ENCODE measurements at places on chromosomes 1 and 21.
A peak's percentile ranks its signal among the peaks of the same experiment; 100 is the strongest.

DNA sequence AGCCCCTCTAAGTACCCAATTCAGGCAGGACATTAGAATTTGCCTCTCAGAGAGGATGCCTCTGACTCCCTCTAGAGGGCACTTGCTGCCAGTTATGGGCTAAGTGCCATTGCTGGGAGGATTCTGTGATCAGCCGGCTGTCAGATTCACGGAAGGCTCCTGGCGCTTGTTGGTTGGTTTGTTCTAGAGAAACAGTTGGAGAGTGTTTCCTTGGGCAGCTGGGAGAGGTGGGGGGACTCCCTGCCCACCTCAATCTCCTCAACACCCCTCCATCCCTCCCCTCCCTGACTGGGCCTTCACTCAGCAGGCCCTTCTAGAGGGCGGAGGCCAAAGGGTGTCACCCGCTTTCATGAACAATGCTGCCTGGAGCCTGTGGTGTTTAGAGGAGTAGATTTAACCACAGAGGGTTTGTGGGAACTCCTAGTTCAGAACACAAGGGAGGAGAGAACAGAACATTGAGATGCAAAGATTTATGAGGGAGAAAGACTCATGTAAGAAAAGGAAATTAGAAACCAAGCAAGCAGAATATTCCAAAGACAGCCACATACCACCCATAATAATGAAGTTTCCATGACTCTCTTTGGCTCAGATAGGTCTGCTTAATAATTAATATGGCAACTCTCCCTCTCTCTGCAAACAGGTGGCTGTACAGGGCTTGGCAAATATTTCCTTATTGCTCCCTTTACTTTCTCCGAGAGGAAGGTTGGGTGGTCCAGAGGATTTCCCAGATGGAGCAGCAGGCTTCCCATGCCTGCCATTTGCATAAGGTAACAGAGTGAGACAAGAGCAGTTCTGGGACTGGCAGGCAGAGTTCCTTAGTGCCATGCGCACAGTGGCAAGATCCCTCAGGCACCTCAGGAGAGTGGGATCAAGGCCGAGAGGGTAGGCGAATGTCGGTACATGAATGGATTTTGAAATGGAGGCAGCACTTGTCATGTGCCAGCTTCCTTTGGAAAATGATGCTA lies 30.0 kb upstream of the ACP6 start:
- peak; percentile 71 for DNase-seq

GRCh38 chr1:66357478-66358197 lies 176.3 kb upstream of the SGIP1 start:
- DNase-seq, result peak; percentile 51

DNA sequence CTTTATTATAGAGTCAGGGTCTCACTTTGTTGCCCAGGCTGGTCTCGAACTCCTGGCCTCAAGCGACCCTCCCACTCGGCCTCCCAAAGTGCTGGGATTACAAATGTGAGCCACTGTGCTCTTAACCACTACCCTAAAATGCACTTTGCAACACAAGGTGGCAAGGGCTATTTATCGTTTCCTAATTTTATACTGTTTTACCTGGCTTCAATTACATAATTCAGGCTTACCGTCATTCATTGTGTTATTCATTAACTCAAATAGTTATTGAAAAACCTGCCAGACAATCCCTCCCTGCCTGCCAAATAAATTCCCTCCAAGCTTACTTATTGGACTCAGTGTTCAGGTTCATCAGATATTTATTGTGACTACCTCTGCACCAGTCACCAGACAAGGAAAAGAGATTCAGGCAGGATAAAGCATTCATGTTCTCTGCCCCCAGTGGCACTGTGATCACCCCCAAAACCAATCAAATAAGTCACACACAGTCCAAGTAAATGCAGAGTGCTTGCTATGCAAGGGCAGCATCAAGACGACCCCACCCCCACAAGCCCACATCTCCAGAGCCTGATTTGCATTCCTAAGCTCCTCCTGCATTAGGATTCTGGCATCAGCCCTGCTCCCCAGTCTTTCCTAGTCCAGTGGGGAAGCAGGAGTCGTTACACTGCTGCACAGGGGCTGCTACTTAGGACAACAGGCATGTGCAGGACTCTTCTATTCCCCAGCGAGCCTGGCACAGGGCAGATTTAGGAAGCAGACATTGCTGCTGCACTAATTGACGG lies 8.1 kb downstream of the PAQR7 start:
- DNase-seq, result no peak

DNA sequence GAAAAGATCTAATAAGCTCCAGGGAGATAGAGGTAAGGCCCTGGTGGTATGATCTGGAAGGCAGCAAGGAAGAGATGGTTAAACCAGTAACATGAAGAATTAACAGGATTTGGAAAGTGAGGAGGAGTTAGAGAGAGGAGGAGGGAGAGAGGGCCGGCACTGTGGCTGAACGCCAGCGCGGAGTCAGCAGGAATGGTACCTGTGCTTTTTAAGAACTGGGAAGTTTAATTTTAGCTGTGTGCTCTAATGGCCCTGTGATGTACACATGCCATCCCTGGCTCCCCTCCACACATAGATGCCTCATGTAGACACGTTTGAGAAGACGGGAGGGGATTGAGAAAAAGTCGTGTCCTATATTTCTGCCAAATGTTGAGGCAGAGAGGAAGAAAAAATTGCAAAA lies 13.8 kb upstream of the AVPR1B start:
- no peak for DNase-seq

DNA sequence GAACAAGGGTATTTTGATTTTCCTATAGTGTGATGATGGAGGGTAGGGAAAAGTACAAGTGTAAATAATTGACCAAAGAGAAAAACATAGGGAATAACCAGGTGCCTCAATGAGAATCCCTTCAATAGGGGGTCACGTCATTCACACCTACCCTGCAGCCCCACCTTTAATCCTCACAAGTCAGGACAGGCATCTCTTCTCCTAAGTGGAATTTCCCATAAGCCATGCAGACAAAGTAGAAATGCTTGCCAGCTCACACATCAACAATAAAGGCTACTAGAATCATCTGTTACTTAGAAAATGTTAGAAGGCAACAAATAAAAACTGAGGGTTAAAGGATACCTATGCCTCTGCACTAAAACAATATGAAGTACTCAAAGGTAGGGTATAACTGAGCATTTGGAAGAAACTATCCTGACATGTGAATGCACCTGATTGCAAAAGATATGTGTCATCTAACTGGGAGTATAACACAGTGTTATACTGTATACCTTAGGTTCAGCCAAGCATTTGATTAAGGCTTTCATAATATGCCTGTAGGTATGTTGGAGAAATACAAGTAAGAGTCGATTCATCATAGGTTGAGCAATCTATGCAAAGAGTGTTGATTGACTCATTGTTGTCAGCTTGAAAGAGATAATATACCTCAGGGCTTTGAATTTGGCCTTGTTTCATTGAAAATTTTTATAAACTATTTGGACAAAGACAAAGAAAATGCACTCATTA lies 32.4 kb upstream of the ATP1A1 start:
- DNase-seq, result no peak

DNA sequence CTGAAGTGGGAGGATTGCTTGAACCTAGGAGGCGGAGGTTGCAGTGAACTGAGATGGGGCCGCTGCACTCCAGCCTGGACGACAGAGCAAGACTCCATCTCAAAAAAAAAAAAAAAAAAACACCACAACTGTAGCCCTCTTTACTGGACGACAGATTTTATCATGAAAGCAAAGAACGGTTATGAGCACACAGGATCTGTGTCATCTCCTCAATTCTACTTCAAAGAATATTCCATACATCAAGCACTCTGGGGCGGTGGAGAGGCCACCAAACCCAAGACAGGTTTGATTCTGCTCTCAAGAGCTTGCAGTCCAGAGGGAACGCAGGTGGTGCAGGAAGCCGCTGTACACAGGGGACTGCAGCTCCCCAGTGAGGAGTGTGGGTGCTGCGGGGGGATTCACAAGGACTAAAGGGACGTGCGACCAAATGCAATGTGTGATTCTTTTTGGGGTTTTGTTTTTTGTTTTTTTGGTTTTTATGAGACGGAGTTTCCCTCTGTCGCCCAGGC lies 110.1 kb downstream of the SPSB1 start:
- DNase-seq, result no peak

DNA sequence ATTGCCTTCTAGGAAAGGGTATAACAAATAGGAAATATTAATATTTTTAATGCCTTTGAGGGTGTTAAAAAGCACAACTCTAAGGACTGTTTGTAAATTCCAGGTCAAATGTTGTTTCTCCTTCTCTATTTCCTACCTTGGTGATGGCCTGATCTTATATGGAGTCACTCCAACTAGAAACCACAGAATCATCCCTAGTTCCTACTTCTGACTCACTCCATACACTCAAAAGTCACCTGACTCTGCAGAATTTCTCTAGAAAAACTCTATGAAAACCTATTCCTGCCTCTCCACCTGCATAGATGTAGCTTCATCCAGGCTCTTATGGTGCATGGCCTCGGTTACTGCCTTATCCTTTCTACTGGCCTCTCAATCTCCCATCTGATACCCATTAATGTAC lies 14.5 kb downstream of the RGS4 start:
- no peak for DNase-seq

DNA sequence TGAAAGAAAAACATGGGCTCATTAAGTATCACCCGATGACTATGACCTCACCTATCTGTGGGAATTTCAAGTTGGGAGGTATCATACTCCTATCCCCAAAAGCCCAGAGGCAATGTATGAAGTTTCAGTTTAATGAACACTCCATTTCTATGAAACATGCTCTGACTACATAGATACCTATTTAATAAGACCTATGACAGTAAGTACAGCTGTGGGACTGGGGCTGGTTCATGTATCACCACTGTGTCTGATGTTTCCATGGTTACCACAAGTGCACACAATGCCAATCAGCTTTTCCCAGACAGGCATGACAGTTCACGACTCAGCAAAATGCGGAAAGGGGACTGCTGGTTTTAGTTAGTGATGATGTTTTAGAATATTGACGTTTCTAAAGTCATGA lies 167.7 kb downstream of the SIPA1L2 start:
- no peak for DNase-seq

DNA sequence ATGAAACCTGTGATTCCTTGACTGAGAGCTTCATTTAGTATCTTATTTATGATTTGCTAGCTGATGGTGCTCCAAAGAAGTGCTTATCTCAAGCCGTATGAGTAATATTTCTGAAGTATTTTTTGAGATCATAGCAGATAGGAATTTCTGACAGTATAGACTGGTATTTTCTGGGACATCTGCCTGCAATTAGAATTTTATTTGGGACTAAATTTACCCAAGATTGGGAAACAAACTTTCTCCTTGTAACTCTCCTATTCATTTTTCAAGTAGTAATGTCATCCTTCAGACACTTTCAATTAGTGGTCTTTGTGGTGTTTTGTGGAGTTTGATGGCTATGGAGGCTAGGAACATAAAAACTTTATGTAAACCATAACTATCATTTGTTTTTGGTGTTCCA lies 597.2 kb upstream of the ZP4 start:
- DNase-seq, result no peak

DNA sequence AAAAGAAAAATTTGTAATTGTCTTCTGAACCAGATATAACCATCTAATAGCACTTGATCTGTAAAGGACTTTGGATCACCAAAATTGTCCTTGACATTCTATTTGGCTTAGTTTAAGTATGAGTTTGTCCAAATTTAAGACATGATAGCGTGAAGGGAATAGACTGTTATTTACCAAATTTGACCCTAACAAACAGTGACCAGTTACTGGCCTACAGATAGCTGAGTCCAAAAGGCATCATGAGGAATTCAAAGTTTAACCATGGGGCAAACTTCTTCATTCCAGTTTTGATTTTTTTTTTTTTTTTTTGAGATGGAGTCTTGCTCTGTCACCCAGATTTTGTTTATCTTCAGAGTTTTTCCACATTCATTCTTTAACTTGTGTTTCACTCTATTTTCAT lies 38.5 kb downstream of the CLIC4 start:
- DNase-seq, result no peak

- no peak for DNase-seq
Observed at GRCh38 chr1:36436821-36437220, 13.4 kb downstream of the OSCP1 start.

GRCh38 chr1:242187816-242188215 lies 188.9 kb upstream of the MAP1LC3C start:
- no peak for DNase-seq

- DNase-seq, result no peak
Observed at GRCh38 chr1:209412036-209412435, 171.5 kb upstream of the CAMK1G start.

GRCh38 chr1:82567348-82567747 lies 766.6 kb downstream of the ADGRL2 start:
- DNase-seq, result no peak

GRCh38 chr1:242212401-242212800 lies 213.5 kb upstream of the MAP1LC3C start:
- no peak for DNase-seq

DNA sequence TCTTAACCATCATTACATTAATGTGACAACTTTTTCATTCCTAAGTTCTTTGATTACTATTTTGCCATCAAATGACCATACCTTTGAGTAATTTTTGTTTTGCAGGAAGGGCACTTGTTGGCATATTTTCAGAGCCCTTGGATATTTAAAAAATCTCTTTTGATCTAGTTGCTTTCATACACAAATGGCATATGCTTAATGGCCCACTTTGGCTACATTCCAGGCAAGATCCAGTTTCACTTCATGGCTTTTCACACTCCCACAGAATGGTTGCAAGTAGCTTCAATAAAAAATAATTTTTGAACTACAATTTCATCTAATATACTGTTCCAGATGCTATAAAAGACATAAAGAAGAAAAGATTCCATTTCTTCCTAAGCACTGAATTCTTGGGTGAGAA lies 18.1 kb downstream of the ADAM30 start:
- DNase-seq, result no peak

DNA sequence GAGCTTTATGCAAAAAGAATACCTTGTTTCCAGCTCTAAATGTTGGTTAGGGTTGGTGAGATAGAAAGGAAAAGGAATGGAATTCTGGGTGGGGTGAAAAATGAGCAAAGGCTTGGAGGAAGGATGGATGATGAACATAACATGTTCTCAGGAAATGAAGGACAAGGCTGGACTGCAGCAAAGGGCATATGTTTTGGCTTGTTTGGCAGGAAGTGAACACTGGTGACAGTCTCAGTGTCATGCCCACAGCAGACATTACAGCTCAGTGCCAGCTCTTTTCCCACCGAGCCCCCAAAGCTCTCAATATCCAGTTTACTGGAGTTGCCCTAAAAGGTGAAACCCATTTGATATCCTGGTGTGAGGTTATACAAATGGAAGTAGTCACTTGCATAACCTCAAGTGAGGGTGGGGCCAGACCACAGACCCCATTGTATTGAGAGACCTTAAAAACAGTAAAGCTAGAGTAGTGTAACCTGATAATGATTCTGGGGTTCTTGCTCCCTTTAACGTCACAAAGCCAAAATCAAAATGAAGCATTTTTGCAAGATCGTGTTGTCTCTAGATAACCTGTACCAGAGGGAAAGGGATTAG lies 270.6 kb downstream of the NFIA start:
- DNase-seq, result no peak
